Cortex of kidney (tissue), 1 donor: ENCODE measurements at places on chromosomes 7 and 10.

GRCh38 chr10:75736889-75737579 is 305.6 kb downstream of the LRMDA start:
- no peak for DNase-seq

GRCh38 chr7:42511027-42511426 is 274.0 kb upstream of the GLI3 start:
- no peak for DNase-seq

GRCh38 chr7:96674565-96674964 is 35.1 kb downstream of the SEM1 start:
- DNase-seq, result no peak

DNA sequence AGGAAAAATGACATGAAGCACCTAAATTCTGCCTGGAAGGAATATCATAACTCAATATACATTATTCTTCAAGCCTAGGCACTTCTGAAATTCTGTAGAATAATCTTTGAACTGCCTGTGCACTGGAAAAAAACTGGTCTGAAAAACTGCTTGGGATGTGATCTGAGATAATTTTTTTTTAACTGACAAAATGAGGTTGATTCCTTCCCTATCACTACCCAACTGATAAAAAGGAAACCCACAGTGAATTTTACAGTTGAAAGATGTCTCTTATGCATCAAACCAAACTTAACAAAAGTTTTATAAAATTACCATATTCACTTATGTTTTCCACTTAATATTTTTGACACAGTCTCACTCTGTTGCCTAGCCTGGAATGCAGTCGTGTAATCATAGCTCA is 67.2 kb upstream of the FAM133B start:
- DNase-seq, result no peak

- DNase-seq, result no peak
Measured at GRCh38 chr10:48847691-48848090, 91.9 kb downstream of the LRRC18 start.

DNA sequence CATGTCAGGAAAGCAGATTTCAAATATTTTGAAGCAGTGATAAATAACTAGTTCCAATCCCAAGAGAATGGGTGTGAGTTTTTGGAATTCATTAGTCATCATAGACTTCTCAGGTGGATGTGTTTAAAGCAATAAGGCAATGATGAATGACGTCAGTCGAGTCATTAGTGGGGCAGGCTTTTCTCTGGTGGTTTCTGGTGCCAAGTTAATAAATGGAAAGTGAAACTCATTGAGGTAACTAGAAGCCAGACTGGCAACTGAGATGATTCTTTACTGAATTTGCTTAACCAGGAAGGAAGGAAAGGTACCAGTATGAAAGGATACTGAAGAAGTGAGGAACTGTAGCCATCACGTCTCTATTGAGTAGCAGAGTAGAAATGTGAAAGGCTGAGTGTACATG is 311.0 kb downstream of the GPAM start:
- DNase-seq, result no peak

- DNase-seq, result no peak
Measured at GRCh38 chr7:131431289-131431688, 103.6 kb downstream of the MKLN1 start.

- DNase-seq, result no peak
Measured at GRCh38 chr10:4176500-4177281, 391.7 kb upstream of the KLF6 start.

DNA sequence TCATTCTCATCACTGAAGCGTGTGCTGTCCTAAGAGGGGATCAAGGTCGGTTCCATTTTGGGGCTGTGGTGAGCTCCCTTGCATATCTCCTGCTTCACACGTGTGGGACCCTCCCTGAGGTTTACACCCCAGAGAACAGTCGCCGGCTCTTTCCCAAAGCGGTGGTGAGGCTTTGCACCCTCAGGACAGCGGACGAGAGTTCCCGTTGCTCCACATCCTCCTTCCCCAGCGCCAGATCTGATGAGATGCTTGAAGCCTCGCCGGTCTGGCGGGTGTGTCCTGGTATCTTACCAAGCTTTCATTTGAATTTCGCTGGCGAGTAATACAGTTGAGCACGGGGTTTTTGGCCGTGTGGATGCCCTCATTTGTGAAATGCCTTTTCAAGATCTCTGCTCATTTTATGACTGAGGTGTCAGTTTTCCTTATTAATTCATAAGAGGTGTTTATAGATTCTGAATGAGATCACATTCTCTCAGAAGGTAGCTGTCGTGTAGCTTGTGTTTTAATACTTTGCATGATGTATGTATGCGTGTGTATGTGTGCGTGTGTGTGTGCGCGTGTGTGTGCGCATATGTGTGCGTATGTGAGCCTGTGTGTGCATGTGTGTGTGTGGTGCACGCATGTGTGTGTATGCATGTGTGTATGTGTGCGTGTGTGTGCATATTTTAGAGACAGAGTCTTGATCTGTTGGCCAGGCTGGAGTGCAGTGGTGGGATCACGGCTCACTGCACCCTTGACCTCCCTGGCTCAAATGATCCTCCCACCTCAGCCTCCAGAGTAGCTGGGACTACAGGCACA is 30.7 kb downstream of the ELFN1 start:
- DNase-seq, result no peak

DNA sequence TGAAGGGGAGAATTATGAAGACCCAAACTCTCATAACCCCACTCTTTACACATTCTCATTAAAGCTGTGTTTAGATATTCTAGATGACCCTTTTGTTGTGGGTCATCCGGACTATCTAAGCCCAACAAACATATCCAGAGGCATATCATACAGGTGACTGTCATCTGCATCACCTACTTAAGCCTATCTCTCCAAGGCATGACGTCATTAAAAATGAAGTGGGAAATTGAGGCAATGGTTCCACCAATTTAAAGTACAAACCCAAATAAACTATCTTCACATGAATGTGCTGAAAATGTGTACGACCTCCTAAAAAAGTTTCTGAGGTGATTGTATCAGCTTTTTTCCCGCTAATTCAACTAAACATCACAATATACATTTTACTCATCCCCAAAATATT is 4.5 kb upstream of the RALA start:
- no peak for DNase-seq

DNA sequence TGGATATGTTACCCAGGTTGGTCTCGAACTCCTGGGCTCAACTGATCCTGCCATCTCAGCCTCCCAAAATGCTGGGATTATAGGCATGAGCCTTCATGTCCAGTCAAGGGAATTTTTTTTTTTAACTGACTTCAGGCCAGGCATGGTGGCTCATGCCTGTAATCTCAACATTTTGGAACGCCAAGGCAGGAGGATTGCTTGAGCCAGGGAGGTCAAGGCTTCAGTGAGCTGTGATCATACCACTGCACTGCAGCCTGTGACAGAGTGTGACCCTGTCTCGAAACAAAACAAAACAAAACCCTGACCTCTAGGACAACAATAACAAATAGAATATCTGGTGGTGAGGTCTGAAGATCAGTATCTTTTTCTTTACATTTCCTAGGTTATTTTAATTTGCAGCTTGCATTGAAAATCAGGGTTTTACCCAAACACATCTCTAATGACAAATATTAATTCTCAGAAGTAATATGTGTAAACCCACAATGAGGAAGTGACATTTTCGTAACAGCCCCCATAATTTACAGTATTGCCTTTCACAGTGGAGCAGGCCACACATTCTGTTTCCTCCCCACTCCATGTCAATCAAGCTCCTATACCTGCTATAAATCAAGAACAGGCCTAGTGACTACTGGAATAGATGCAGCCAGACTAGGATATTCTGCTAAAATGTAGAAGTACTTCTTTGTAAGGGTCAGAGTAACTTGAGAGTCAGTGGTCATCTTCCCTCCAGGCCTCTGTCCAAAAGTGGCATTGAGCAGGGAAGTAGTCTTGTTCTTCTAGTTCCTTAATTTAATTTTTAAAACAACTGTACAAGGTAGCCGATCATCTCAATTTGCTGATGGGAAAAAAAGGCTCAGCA is 43.3 kb upstream of the ECHDC3 start:
- DNase-seq, result no peak

DNA sequence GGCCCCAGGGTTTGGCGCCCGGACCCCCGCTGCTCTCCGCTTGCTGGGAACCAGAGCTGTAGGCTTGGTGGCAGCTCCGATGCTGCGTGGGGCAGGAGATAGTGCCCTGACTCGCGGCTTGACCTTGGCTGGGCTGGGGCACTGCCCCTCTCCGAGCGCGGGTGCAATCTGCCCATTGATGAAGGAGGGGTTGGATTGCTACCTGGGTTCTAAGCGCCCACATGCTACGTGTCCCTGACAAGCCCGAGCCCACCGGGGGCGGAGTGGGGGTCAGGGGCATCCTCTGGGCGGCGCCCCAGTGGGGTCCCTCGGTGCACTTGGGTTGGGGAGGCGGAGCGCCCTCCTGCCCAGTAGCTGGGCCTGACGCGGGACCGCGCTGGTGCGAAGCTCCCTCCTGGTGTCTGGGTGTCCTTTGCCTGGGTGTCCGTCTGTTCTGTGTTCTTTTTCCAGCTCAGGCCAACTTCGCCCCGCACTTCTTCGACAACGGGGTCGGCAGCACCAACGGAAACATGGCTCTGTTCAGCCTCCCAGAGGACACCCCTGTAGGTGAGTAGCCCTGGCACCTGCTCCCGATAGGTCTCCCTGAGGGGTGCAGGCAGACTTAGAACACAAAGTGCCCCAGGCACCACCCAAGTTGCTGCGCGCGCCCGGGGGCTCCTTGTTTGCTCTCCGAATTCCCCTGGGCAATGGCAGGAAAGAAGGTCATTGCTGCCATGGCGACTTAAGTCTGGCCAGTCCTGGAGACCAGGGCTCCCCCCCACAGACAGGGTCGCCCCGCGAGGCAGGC is 900 bp downstream of the CDHR1 start:
- no peak for DNase-seq

GRCh38 chr7:151506901-151507382 is 12.8 kb downstream of the RHEB start:
- no peak for DNase-seq

DNA sequence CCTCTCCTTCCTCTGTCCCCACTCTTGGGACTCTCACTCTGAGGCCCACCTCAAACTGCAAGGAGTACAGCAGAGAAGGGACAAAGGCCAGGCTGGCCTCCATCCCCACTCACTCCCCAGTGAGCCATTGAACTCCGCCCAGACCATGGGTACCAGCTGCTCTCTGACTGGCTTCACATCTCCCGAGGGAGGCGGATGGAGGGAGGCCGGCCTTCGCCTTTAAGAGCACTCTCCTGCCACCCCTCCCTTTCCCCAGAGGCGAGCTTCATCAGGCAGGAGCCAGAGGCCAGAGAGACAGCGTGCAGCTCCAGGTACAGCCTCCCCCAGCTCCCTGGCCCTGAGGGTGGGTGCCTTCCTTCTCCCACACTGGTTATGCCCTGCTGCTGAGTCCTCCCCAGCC is 1.8 kb upstream of the LDB3 start:
- no peak for DNase-seq

DNA sequence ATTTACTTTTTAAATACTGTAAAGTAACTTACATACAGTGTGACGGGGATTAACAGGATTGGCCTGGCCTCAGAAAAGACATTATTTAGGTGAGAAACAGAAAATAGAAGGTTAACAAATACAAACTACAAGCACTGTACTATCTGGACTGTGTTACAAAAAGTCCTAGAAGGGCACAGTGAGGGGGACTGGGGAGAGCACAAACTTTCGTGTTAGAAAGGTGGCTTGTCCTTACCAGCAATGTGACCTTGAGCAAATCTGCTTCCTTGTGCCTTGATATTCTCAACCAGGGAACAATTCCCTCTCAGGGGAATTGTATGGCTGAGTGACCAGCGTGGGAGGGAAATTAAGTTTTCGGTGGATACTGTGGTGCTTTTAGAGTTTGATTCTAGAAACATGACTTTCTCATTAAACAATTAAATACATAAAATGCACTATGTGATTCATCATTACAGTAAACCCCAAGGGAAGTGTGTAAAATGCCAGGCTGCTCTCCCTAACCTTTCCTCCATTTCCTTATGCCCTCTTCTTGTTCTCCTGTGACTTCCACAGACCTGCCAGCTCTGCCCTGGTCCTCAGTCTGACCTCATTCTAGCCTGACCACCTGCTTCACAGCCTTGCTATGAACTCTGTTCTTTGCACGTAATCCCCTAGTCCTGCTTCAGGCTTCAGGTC is 57.7 kb downstream of the OSBPL3 start:
- no peak for DNase-seq

GRCh38 chr7:88102675-88103074 is 117.2 kb downstream of the SRI start:
- no peak for DNase-seq

GRCh38 chr7:2080060-2080387 is 152.7 kb downstream of the MAD1L1 start:
- no peak for DNase-seq

DNA sequence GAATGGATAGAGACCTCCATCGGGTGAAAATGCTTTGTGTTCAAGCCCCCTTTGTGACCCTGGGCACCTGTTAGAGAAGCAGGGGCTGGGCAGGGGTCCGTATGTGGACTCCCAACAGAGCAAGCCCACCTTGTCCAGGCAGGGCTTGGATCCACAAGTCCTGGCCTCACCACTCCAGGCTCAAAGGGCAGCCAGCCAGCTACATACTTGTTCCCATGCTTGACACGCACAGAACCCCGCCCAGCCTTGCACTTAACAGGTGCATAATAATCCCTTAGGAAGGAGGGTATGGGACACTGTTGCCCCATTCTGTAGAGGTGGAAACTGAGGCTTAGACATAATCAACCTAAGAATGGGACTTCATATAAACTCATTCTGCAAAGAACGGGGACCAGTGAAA is 160.6 kb downstream of the PRKAG2 start:
- DNase-seq, result no peak

DNA sequence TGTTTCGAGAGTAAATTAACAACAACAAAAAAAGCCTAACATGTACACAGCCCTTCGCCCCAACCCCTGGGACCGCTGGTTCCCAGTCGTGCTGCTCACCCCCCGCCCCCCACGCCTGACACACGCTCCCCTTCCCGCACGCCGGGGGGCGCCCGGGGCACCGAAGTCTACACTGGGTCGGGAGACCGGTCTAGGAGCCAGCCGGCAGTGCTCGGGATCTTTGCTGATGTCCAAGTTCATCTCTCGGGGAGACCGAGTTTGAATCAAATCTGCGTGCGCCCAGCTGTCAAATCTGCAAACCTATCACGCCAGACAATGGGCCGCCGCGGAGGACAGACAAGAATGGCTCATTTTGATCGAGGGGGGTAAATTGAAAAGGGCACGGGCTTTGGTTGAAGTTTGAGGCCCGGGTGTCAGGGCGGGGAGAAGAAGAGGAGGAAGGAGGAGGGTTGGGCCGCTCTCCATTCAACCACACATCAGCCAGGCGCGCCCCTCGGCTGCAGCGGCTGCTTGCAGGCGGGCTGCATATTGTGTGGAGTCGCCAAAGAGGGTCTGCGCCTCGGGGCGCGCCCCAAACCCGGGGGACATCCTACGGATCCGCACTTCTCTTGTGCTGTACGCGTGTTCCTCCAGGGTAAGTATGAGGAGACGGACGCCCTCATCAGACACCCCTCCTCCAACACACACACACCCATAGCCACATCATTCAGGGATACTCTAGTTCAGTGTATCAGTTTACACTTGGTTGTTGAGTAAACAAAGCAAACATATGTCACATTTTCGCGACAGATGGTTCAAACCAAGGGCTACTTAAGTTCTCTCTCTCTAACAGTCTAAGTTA is 1.3 kb upstream of the GFRA1 start:
- DNase-seq, result no peak

- no peak for DNase-seq
Measured at GRCh38 chr10:109978481-109978880, 29.3 kb upstream of the ADD3 start.
